ENCODE measurements at places on chromosomes 11 and 22.

DNA sequence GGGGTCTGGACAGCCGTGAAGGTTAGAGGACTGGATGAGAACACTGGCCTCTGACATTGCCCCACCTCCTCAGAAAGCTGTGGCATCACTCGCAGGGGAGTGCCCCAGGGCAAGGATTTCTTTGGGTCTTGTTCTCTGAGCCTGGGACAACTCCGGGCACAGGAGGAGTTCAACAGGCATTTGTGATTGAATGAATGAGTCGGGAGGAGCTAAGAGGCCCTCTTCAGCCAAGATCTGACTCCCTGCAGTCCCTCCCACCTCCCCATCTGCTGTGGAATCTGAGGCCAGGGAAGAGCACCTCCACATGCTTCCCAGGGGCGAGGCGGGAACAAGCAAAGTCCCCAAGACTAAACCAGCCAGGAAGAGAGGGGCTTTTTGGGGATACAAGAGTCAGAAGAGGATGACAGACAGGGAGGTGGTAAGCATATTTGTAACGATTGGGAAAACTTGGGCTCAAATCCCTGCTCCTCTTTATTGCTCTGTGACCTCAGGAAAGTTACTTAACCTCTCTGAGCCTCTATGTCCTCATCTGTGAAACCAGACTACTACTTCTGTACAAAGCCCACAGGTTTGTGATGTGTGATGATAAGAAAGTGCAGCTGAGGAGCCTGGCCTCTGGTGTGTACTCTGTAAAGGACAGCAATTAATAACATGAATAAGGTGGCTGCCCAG, 6.4 kb downstream of the TP53I11 start:
- peak; percentile 60 for DNase-seq

GRCh38 chr11:8099291-8099899, 18.4 kb downstream of the TUB start:
- DNase-seq: peak; percentile 21

DNA sequence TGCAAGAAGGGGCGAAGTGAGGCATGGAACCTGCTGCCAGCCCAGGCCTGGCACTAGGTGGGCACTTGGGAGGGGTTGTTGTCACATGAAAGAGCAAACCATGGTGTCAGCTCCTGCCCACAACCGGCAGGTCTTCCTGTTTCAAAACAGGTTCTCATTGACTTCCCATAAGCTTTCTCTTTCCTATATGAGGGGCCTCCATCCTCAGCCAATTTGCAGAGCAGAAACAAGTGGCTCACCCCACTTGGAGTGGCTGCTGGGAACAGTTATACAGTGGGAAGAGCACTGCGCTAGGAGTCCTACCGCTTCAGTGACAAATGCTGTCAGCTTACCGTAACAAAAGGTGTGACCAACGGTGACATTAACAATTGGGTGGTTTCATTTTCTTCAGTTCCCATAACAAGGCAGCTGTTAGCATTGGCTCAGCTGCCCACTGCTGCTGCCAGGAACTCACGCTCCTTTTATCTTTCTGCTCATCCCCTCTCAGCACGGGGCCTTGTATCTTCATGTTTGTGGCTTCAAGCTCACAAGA, 10.2 kb upstream of the SSTR3 start:
- no peak for DNase-seq

DNA sequence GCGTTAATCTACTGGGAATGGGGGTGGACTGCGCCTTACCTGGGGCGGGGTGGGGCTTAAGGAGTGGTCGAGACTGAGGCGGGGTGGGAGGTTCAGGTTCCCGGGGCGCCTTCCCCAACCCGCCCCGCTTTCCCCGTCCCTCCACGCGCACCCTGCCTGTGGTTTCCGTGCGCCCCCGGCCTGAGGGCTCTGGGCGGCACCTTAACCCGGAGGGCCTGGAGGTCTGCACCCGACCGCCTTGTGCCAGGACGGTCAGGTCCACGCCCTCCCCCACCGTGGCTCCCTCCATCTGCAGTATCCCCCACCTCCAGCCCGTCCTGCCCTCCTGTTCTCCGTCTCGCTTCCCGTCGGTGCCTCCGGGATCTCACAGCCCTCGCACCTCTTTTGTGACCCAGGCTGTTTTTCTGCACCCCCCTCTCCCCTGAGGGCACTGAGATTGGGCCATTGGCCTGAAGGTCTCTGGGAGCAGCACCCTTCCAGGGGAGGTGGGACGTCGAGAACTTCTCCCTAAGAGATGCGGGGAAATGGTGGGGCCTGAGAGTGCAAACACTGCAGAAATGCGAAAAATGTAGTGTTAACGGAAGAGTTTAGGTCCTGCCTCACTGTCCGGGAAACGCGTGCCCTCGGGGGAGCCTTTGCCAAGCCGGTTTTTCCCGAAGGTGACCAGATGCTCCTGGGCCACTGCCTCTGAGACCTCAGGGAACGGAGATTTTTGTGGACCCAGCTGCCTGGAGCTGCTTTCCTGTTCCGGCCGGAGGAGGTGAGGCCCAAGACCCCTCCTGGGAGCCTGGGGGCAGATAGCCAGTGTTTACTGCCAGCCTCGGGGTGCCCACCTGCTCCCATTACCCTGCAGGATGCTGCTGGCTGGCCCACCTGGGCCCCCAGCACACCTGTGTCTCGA, 1.2 kb upstream of the ASCL2 start:
- no peak for DNase-seq

DNA sequence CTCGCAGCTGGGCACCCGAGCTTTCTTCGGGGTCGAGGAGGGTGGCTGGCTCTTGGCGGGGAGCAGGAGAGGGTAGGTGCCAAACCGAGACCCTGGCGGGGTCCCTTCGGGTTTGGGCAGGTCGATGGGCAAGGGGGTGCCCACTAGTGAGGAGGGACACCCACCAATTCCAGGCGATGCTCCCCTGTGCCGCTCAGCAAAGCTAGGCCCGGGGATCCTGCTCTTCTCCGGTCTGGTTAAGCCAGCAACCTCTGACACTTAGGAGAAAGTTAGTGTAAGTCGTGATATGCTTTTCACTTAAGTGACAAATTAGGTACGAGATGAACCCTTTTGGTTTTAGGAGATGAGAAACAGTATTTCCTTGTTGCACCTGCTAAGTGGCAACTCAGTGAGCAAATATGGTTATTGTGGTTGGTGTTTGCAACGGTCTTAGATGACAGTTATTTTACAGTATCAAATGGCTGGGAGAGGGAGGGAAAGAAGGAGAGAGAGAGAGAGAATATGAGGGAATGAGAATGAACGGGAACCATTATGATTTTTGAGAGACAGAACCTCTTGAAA, 565 bp downstream of the NUCB2 start:
- no peak for DNase-seq

- DNase-seq: no peak
Observed at GRCh38 chr11:57354699-57355098, 16.5 kb downstream of the P2RX3 start.

- no peak for DNase-seq
Observed at GRCh38 chr11:22768281-22768680, 61.3 kb downstream of the SVIP start.

GRCh38 chr11:132445859-132446291, 1075.5 kb downstream of the NTM start:
- no peak for DNase-seq

DNA sequence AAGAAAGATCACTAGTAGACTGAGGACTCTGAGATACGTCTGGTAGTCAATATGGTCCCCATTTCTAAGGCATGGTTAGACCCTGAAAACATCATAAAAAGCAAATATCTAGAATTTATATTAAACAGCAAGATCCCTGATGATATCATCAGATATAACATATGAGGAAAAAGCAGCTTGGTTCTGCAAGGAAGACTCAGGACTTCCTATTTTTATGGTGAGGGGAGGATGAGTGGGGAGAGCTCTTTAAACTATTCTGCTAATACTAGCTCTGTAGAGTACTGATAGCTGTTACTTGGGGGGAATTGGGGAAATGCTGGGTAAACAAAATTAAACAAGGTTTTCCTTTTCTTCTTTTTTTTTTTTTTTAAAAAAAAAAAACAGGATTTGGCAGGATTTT, 235.8 kb downstream of the SWAP70 start:
- no peak for DNase-seq

DNA sequence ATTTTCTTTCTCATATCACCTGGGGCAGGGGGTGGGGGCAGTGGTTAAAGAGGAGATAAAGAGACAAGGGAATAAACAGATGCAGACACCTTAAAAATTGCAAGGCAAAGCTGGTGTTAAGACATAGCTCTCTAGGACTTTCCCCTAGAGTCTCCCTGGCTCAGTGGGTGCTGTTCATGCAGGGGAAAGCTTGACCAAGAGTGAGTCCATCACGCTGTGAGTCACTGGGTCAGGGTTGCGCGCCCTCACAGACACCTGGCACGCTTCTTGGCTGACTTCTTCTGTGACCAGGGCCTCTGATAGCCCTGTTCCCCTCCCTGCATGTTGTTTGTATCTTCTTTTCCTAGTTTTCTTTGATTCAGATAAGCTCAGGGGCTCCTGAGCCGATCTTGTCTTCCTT, 31.9 kb downstream of the COMMD9 start:
- no peak for DNase-seq

GRCh38 chr22:32717337-32718240, 83.9 kb upstream of the TIMP3 start:
- no peak for DNase-seq

DNA sequence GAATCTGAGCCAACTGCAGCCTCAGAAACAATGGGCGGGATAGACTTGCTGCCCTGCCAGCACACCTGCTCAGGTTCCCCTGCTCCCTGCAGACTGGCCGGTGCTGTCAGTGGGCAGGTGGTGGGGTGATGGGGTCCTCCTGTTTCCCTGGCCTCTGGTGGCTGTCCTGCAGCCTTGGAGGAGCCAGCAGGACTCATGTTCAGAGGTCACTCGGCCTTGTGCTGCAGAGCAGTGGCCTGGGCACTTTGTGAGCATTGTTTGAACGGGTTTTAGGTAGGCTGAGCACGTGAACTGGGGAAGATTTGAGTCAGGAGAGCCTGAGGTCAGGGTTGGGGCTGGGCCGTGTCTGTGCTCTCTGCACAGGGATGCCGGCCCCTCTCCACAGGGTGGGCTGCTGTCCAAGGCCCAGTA, 17.6 kb downstream of the PPIL2 start:
- DNase-seq: no peak

DNA sequence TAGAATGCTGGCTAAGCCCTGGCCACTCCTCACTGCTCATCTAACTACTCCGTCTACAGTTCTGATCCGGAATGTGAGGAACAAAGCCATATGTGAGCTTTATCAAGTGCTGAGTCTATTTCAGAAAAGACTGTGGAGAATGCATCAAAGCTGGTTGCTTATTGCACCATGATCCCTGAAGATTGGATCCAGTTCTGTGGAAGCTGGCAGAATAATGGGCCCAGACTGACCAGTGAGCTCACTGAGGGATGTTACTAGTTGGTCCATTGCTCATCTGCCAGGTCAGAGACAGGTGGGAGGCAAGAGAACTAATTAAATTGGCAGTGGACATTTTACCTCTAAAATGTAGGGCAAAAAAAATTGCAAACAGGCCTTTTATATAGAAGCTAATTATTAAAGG, 681.3 kb downstream of the NTM start:
- DNase-seq: no peak

GRCh38 chr11:2755071-2755470, 55.3 kb upstream of the KCNQ1OT1 start:
- DNase-seq: no peak

Measured in NCI-H446 treated with DMSO at 0.1 percent for 48 hours (cell line).